Activated CD4-positive, alpha-beta T cell treated with anti-CD3 and anti-CD28 coated beads, Interleukin-2, amount 50 U/mL, for 48 hours (primary cell): ENCODE measurements at places on chromosomes 2 and 18.

DNA sequence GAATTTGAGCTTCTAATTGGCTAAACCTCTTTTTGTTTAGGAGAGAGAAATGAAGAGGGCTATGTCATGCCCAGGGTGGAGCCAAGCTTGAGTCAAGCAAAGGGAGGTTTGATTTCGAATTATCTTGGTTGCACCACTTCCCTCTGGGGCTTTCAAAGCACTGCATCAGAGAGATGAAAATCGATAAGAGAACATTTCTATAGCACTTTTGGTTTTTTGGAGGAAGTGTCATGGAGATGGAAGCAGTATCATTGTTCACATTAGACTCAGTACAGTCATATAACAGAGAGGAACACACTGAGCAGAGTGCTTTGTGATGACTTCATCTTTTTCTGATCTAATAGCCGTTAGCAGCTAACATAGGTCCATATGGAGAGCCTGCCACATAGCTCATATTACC is 120.3 kb upstream of the UXS1 start:
- no peak for DNase-seq

- no peak for DNase-seq
Observed at GRCh38 chr2:127423880-127424279, 5.7 kb downstream of the PROC start.

DNA sequence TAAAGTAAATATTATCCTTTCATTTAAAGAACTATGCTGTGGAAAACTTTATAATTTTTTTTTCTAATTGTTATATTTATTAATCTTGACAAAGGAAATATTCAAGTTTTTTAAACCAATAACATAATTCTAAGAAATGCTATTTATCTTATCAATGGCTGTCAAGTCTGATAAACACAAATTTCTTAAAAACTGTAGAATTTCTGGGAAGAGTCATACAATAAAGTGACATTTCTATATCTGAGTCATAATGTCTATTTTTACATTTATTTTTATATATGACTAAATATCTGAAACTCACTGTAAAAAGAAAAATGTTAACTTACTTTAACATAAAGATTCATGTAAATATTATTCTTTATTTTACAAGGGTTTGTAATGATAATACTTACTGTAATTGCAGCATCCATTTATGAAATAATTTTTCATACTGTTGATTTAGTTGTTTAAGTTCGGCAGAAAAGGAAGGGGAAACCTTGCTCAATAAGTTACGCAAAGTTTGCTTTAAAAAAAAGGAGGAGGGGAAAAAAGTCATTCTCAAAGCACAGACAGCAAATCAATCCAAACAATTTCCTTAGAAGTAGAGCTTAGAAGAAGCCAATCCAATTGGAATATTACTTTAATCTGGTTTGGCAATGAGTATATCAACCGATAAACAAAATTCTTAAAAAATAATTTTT is 32.4 kb downstream of the ORC2 start:
- no peak for DNase-seq

- no peak for DNase-seq
Observed at GRCh38 chr2:208266936-208267335, 881 bp downstream of the PIKFYVE start.

DNA sequence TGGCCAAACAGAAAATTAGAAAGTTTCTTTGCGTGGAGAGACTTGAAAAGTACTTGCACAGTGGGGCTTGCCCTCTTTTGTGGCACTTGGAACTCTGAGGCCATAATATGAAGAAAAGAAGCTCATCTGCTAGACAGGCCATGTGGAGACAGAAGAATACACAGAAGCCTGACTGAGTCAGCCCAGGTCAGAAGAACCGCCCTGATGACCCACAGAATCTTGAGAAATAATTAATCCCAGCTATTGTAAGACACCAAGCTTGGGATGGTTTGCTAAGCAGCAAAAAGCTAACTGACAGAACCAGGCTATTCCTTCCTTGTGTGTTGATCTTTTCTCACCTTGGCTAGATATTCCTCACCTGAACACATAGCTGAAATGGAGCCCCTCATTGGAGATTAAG is 33.7 kb downstream of the G6PC2 start:
- no peak for DNase-seq

DNA sequence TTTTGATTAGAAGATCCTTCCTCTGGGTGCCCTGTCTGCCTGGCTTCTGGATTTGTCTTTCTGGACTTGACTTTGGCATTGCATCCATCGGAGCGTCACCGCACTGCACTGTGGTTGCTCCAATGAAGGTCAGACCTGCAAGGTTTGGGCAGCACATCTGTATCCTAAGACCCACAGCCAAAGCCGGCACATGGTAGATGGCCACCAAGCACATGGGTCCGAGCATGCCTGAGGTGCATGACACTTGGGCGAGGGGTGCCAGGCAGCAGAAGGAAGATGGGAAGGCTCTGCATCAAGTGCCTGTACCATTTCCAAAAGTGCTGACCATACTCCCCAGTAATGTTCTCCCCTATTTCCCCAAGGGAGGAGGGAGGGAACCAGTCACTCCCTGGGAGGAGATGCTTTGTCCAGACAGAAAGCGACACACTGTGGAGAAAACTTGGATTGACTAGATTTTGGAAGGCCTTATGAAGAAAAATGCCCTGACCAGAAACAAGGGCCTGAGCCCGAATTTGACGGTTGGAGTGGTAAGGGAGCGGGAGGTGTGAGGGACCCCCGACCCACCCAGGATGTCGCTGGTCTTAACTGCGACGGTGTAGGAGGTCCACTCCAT is 149.9 kb downstream of the LOXHD1 start:
- no peak for DNase-seq

- no peak for DNase-seq
Observed at GRCh38 chr2:88206665-88207347, 36.7 kb downstream of the THNSL2 start.

DNA sequence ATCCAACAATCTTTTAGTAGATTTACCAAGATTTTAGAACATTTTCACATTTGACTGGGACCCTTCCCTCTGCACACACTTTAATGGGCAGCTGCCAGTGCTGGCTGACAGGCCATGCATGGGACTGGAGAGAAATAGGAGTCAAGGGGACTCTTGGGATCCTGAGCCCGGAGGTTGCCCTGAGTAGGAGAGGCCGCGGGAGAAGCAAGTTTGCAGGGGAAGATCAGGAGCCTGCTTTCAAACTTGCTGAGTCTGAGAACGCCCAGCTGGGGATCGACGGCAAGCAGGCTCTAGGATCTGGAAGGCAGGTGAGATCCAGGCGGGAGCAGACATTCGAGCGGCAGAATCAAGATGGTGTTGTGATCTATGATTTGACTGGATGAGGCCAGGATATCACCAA is 186.1 kb downstream of the HDAC4 start:
- DNase-seq = no peak

DNA sequence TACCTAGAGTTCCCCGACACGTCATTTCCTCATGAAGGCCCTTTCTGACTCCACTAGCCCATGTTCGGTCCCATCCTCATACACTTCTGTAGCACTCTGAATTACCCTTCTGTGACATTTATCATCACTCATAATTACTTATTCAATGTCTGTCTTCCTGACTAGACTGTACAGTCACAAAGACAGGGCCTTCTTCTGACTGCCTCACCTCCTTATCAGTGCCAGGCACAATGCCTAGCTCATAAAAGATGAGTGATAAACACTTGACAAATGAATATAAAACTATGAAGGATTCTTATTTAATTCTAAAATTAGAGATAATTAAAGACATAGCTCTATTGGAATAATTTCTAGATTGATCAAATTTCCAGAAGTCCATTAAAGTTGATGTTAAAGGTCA is 1.4 kb upstream of the UBXN4 start:
- no peak for DNase-seq

- DNase-seq = peak; percentile 90
Observed at GRCh38 chr2:3223080-3223923, 154.3 kb downstream of the EIPR1 start.

DNA sequence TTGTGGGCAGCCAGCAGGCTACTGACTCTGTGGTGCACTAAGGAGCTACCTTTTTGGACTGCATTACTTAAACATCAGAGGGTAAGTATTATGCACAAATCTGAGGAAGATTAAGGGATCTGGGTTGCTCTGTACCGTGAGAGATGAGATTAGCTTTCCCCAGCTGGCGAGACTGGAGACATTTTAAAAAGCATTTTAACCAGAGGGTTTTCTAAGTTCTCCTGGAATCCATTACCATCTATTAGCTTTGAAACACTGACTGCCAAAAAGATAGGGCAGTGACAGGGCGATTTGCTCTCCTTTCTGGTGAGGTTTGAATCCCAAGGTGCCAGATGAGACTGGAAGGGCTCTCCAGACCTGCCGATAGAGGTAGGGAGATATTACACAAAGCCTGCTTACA is 63.2 kb downstream of the LYPD6 start:
- no peak for DNase-seq

DNA sequence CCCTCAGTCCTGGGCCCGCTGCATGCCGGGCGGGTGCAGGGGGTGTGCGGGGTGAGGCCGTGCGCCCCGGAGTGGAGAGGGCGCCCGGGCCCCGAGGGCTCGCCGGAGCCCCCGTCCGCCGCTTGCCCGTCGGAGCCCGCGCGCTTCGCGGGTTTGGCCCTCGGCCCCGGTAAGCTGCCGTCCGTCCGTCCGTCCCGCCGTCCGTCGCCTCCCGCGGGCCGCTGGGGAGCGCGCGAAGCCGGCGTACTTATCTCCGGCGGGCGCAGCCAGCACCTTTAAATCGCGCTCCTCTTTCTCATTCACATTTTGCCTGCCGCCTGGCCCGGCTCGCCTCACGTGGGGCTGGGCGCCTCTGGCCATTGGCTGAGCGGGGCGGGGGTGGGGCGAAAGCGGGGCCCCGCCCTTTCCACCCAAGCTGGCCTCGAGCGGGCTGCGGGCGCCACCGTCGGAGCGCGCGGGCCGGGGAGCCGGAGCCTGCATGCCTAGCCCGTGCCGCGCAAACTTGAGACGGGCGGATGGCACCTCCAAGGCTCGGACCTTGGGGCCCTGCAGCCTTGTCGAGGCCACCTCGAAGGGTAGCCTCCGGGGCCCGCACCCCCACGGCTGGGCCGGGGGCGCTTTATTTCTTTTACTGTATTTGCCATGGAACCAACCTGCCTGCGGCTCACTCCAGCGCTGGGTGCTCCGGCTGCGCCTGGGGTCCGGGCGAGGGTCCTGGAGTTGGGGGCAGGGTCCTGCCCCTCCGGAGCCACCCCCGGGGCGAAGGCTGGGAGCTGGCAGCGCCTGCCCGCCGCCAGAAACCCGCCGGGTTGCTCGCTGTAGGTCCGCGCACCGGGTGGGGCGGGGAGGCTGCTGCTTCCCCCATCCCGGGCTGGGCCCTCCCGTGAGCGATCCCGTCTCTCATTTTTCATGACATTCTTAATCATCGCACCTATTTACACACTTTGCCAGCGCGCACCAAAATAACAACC is at the start of gene GBX2:
Gene GBX2 (minus strand): TSS at position 277 of the 971 bp plus-strand sequence. CDS start 415 bp downstream, outside the sequence.
- no peak for DNase-seq

DNA sequence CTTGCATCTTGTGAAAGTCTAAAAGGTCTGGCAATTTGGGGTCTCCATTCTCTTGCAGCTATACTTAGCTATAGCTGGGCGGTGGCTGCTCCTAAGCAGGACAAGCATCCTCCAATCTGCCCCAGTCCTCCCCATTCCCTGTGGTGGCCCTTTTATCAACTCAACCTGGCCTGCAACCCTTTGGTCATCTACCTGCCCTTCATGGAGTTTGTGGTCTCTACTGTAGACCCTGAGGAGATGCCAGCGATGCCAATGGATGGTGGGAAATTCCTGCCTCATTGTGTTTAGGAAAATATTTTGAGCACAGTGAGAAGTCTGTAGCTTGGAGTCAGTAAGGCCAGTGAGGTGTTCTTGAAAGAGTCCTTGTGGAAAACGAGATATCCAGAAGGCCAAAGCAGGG is 143.4 kb downstream of the CAPN13 start:
- no peak for DNase-seq

DNA sequence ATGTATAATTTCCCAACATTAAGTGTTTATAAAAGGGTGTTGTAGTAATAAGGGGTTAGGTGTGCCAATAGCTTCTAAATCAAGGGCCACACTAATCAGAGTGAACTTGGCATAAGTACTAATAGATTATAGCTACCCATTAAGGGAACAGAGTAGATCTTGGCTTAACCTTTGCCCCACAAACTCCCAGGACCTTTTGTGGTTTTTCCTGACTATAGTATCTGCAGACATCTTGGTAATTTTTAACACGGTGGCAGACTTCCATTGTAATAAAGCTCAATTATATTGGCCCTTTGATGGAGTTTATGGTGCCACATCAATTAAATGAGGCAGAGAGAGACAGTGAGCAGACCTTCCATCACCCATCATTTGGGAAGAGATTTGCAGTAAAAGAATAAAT is 358.5 kb upstream of the HNRNPA3 start:
- no peak for DNase-seq

- no peak for DNase-seq
Observed at GRCh38 chr2:181575650-181576025, 81.3 kb downstream of the CERKL start.

DNA sequence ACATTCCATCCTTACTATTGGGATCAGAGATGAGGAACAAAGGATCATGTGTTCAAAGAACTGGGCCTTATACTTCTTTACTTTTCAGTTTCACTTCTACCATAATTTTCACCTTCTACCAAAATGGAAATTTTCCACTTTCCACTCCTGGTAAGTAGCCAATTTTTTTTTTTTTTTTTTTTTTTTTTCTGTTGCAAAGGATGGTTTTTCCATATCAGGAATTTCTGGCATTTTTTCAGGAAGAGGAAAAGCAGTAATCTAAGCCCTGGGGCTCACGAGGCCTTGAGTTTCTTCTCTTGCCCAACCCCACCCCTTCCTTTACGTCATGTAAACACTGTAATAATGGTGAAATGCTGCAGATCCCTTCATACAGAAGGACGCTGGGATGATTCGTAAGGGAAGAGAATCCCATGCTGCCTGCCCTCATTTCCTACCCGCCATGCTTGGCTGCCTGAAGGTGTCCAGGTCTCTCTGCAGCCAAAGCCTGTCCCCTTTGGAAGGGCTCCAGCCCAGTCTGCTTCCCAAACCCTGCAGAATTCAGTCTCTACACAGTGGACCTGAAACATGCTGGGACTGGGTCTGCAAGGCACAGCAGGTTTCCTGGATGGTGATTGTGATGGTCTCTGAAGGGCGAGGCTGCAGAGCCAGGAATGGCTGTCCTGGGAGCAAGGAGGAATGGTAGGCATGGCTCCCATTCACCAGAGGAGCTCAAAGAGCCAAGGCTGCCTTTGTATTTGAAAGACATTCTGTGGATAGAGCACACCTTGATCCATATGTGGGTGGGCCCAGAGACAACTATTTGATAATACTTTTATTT is 57.0 kb downstream of the EFR3B start:
- no peak for DNase-seq

DNA sequence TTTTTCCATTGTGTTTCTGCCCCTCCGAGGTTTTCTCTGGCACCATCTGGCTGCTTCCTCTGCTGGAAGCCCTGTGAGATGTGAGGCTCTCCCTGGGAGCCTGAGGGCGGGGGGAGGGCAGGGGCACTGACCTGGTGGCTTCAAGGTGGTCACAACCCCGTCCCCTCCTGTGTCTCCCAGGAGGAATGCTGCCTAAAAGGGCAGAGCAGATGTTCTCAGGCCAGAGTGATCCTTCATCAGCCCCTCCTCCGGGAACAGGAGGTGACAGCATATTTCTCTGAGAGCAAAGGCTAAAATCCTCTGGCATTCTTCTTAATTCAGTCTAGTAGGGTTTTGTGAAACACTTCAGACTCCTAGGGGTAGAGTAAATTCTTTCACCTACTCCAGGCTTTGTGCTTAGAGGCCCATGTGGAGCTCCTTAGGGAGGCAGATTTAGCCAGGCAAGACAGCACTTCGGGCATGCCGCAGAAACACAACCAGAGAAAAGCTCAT is 18.3 kb upstream of the GREB1 start:
- DNase-seq = no peak

- no peak for DNase-seq
Observed at GRCh38 chr2:164694275-164694695, 73.0 kb upstream of the GRB14 start.

GRCh38 chr2:135587958-135588357 is 56.7 kb downstream of the R3HDM1 start:
- no peak for DNase-seq
